Kasumi-1 (cell line): ENCODE measurements at places on chromosomes 7 and 10.

- DNase-seq, result no peak
Measured at GRCh38 chr7:65397730-65398142, 24.1 kb downstream of the ZNF92 start.

GRCh38 chr10:21261842-21262294 is 263.6 kb downstream of the SKIDA1 start:
- DNase-seq, result no peak

GRCh38 chr7:75854233-75854632 is 24.6 kb upstream of the RHBDD2 start:
- no peak for DNase-seq

DNA sequence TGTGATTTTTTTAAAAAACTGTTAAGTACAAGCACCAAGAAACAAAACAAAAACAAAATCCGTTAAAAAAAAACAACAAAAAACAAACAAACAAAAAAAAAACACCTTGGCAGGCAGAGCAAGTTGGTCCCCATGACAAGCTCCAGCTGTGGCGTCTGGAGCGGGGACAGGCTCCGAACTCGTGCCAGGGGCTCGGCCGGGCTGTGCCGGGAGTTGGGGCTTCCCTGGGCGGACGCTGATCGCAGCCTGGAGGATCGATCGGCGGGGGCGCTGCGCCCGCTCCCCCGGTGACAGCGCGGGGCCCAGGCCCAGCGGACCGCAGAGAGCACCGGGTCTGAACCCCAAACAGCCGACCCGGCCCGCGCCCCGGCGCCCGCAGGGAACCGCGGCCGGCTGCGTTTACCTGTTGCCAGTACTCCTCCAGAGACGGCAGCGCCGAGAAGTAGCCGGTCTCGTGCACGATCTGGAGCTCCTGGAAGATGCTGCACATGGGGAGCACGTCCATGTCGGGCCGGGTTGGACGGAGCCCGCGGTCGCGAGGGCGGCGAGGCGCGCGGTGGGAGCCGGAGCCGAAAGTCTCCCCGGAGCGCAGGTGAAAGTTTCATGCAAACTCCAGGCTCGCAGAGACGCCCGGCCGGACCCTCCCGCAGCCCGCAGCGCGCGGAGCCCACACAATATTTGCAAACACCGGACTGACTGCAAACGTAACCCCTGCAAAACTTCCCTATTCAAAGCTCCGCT is at the start of gene KLF6:
Gene KLF6 (minus strand): TSS at position 700 of the 741 bp plus-strand sequence. CDS start 195 bp downstream, at position 505.
- DNase-seq, result no peak

GRCh38 chr10:12077580-12078180 is 8.9 kb downstream of the DHTKD1 start:
- DNase-seq, result peak; percentile 83

- DNase-seq, result no peak
Measured at GRCh38 chr7:159015081-159015453, 129.6 kb downstream of the VIPR2 start.

DNA sequence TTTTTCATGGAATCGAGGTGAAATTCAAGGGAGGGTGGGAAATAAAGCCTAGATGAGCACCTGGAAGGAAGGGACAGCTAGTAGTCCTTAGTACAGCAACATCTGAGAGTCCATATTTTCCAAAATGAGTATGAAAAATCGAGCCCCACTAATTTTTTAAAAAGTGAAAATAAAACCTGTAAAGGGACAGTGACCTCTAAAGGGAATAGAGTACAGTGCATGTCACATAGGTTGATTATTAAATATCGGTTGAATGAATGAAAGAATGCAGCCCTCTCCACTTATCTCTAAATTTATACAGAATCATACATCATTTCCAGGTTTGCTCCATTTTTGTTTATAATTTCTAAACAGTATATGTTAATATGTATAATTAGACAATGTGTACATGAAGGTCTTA is 1088.5 kb upstream of the GHITM start:
- DNase-seq, result no peak

- no peak for DNase-seq
Measured at GRCh38 chr7:124940306-124940705, 10.7 kb upstream of the POT1 start.

GRCh38 chr7:154442939-154443338 is 390.7 kb downstream of the DPP6 start:
- no peak for DNase-seq

DNA sequence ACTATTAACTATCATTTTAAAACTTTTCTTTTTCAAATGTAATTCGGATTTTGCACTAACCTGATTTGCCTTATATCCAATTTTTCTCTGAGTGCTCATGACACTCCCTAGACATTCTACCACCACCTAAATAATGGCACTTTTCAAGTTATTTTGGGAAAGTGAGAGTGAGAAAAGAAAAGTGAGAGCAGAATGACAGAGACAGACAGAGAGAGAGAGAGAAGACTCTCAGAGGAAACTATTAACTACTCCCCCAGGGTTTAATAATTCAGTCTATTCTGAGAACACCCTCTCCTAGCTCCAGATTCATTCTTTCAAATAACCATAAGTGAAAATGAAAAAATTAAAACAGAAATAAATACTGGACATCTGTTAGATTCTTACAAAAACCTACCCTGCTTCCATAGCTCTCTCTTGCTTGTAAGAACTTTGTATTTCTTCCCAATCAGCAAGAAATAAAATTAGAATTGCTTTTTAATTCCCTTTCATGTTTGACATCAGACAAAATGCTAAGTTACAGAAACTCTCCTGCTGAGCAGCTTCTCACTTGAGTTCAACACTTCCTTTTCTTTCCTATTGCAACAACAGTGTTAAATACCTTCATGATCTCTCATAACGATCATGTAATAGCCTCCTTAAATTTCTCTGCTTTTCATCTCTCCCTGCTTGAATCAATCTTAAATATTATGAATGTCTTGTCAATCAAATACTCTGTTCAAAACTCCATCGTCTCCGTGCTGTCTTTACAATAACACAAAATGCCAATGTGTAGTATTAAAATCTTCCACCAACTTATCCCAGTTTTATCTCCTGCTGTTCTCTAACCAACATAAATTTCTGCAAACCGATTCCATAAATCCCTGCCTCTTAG is 191.7 kb downstream of the SEMA3E start:
- no peak for DNase-seq

DNA sequence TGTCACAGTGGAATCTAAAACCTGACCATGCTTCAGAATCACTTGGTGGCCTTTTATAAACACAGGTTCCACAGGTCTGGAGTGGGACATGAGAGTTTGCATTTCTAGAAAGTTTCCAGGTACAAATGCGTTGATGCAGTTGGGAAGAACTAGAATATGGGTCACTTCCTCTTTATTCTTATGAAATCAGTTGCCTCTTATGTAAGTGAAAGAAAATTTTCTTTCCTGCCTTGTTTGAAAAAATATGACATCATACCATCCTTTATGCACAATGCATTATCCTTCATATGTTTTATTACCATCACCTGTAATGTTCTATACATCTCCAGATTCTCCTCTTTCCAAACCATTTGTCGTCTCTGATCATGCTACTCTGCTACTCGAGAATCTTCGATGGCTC is 44.0 kb downstream of the PLXNA4 start:
- DNase-seq, result peak; percentile 41

DNA sequence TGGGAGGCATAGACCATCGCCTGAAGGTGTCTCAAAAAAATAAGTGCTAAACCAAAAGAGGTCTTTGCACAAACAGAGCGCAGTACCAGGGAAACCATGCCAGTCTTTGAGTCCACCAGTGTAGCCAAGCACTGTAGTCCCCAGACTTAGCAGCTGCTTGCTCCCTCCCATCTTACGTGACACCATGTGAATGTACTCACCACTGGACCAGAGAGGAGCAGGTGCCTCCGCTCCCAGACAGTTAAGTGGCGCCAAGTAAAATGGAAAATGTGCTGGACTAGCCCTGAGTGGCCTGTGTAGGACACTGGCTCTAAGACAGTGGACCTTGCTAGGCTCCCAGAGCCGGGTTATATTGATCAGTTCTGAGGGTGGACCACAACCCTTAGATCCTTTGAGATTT is 47.7 kb upstream of the PLEKHA1 start:
- DNase-seq, result no peak

DNA sequence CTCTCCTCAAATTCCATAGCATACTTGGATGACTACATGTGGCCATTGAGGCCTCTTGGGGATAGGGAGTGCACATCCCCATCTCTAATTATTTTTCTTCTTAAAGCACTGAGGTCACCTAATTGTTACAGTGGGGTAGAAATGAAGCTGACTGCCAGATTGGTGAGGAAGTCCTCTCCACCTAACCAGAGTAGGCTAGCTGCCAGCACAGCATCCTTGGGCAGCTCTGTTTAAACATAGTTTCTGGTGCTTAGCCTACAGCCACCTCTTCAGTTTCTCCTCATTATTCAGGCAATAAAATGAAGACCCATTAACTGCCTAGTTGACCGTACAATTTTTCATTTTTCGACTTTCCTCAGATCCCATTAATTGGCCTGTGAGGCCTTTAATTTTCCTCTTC is 104.6 kb downstream of the MLLT10 start:
- DNase-seq, result no peak

DNA sequence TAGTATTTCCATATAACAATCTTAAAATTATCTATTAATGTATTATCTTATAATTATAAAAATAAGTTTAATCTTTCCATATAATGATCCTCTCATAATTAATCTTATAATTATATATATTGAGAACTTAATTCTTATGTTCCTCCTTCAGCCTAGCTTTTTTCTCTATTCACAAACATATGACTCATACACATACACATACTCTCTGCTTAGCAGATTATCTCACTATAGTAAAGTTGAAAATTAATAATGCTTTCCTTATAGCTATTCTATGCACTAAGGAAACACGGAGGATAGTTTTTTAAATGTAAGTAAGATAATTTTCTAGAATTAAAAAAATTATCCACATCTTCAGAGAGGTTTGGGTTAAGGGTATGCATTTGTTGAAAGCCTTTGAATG is 47.7 kb upstream of the ITGB8 start:
- DNase-seq, result no peak

GRCh38 chr10:597976-598375 is 91.5 kb downstream of the DIP2C start:
- no peak for DNase-seq

DNA sequence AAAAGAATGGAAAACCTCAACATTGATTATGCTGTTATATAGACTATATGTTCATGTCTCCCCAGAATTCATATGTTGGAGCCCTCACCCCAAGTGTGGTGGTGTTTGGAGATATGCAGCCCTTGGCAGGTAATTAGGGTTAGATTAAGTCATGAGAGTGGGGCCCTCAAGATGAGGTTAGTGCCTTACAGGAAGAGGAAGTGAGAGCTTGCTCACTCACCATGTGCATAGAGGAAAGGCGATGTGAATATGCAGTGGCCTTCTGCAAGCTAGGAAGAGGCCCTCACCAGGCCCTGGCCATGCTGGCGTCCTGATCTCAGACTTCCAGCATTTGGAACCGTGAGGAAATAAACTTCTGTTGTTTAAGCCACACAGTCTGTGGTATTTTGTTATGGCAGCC is 14.8 kb downstream of the ZNF33A start:
- peak; percentile 63 for DNase-seq

DNA sequence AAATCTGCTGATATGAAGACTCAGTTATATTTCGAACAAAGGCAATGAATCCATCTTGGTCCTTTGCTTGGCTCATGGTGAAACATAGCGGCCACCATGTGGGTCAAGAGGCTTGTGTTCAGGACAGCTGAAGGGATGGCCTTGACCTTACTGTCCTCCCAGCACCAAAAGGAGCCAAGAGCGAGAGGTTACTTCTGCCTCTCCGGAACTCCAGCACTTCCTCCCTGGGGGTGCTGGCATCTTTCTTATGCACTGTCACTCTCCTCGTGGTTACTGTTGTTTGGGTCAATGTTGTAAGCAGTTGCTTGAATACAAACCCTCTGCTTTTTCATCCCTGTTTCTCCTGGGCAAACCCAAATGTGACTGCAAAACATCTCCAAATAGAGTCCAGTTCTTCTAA is 100.6 kb downstream of the RBM20 start:
- no peak for DNase-seq

- no peak for DNase-seq
Measured at GRCh38 chr7:123689250-123689649, 33.6 kb downstream of the LMOD2 start.

- no peak for DNase-seq
Measured at GRCh38 chr10:48940958-48941357, 1.3 kb upstream of the LRRC18 start.

GRCh38 chr7:129906700-129907099 is 46.1 kb downstream of the UBE2H start:
- no peak for DNase-seq

DNA sequence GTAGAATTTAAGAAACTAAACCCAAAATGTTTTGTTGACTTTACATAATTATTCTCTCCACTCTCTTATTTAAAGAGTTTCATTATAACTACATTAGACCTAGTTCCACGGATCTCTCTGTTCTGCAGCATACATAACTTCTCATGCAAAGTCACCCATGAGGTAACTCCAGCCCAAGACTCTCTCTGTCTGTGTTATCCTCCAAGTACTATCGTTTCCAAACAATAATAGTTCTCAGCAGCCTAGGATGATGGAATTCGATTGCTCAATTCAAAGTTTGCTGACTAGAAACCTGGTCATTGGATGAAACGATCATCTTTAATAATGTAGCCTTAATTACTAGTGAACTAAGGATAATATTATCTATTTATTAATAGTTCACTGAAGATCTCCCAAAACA is 203.1 kb upstream of the PTN start:
- DNase-seq, result no peak

GRCh38 chr10:110368556-110368955 is 63.8 kb upstream of the SMNDC1 start:
- no peak for DNase-seq

- DNase-seq, result no peak
Measured at GRCh38 chr7:134851141-134851540, 71.7 kb downstream of the CALD1 start.

- DNase-seq, result no peak
Measured at GRCh38 chr7:144026203-144026883, 22.4 kb upstream of the OR2A5 start.

DNA sequence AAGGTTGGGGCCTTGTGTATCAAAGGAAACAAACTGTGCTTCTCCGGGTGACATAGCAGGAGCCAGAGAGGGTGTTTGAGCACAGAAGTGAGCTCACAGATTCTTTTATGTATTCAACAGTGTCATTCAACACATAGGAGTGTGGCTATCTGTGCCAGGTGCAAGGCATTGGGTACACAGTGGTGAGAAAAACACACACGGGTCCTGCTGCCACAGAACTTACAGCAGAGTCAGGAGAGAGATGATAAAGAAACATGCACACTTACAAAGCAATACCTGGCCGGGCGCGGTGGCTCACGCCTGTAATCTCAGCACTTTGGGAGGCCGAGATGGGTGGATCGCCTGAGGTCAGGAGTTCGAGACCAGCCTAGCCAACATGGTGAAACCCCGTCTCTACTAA is 16.3 kb upstream of the ECHDC3 start:
- no peak for DNase-seq

DNA sequence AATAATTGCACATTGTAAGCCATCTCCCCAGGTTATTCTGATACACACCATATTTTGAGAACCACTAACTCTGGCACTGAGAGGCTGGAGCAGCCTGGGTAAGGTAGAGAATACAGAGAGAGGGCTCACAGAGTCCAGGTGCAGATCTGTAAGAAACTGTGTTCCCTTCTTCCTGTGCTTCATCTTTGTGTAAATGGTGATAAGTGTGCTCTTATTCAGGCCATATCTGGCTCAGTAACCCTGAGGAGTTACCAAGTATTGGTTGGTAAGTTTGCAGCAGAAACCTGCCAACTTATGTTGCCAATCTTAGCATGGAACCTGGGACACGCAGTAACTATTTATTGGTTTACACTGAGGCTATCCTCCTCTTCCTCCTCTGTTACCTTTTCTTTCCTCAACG is 16.2 kb upstream of the ICA1 start:
- DNase-seq, result no peak
